Activated gamma-delta T cell treated with Interleukin-2 at 50 U/mL for 16 hours (primary cell): ENCODE measurements at places on chromosomes 11 and 22.

DNA sequence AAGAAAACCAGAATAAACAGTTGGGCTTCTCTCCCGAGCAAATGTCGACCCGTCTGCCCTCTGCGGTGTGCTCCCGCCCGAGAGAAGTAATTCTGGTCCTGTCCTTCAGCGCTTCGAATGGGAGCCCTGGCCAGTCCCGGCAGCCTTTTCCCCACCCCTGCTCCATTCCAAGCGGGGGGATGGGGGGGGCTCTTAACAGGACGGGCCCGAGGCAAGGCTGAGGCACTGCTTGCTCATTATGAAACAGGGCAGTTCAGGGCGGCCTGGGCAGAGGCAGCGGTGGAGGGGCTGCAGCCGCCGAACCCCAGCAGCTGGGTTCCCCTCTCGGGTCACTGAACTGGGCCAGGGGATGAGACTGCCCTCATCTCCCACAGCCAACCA, 9.1 kb downstream of the BACE1-AS start:
- DNase-seq: no peak

DNA sequence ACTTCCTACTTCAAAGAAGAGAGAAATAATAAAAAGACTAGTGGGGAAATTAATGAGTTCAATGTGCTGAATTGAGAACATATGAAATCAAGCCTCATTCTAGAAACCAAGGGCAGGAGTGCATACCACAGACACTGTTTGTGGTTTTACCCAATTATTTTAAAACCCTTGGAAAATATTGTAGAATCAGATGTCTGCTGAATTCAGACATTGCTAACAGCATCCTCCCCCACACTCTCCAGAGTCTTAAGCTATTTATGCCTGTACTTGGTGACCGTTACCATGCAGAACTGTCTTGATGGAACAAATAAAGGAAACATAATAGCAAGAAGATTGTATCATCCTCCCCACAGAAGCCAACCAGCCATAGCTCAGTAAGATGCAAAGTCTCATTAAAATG, 850.1 kb downstream of the NTM start:
- no peak for DNase-seq

- DNase-seq: no peak
Measured at GRCh38 chr22:48918585-48919186, 909.0 kb downstream of the BRD1 start.

DNA sequence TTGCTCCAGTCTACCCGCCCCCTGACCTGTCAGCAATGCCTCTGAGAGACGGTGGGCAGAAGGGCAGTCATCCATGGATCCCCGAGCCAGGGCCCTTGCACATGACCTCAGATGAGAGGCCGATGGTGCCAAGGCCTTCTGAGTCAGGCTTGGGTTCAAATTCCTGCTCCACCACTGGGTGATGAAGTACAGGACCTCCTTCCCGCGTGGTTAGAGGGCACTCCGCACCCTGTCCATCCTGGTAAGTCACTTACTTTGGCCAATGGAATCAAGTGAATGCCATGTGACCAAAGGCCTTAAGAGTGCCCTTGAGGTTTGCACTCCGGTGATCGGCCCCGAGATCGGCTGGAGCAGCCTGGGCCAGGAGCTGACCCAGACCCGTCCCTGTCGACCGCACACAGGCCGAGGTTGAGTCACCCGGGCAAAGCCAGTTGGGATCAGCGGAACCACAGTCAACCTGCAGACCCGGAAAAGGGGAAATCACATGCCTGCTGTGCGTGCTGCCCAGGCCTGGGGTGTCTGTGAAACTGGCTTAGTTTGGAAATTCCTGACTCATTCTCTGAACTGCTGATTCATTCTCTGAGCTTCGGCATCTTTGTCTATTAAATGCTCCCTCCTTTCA, 48.9 kb downstream of the RTL6 start:
- DNase-seq: no peak

DNA sequence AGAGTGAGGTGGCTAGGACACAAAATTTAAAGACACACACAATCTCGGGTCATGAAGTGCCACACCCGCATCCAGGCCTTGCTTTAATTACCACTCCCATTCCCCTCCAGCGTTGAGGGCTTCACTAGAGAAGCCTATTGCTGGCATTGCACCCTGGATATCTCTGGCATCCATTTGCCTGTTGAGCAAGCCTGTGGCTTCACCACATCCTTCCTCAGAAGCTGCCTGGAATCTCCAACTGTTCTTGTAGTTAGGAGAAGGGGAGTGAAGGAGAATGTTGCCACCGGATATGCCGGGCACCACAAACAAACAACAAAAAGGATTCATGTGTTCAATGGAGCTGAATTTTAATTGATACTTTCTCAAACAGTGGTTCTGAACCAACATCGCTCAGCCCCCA, 34.4 kb upstream of the RCN1 start:
- no peak for DNase-seq

DNA sequence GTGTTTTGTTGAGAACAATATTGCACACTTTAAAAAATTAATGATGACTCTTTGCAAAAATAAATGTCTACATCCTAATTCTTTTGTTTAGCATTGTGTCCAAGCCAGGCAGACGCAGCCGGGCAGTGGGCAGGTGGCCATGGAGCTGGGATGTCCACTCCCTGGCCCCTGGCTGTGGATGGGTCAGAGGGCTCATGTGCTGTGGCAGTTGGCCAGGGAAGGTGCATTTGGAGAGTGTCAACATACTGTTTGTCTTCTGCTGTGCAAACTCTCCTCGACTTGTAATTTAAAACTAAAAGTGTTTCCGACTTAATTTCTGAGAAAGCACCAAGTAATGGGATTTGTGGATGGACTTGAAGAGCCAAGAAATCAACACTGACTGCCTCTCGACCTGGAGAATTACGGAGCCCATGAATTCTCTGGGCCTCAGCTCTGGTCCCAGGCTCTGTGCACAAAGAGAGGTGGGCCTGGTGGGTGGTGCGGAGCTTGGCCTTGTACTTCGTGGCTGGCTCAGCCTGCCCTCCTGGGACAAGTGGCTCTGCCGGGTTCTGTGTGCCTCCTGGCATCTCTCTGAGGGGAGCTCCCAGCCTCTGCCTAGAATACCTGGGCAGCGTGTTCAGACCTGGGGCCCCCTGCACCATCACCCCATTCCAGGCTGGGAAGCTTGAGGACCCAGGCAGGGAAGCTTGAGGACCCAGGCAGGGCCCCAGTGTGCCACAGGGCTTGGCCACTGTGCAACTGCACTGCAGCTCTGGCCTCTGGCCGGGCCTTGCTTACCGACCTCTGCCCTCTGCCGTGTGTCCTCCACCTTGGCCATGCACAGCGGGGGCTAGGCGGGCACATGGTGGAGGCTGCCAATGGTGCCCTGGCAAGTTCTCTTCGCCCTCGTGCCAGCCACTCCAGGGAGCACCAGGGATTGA, 46.4 kb downstream of the RTN4R start:
- DNase-seq: no peak

- no peak for DNase-seq
Measured at GRCh38 chr11:9626496-9627394, 37.1 kb upstream of the SWAP70 start.

GRCh38 chr11:1113405-1114201, 38.9 kb downstream of the MUC2 start:
- no peak for DNase-seq

DNA sequence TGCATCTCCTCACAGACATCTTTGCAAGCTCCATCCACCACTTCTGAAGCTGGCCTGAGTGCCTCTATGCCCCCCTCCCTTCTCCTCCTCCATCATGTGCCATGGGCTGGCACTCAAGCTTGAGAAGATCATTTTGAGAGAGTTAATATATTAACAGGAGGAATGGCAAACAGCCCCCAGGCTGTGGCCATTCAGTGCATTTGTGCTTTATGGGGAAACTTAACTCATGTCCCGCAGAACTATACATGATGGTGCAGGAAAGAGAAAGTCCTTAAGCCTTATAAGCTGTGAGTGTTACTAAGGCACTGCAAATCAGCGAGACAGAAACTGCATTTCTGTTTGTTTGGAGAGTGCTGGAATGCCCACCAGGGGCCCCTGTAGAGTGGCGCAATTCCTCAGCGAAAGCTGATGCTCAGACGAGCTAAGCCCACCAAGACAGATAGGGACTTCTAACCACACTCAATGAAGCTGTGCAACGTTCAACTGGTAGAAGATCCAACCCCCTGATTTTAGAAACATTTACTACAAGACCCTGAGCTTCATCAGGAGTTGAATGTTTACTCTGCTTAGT, 26.8 kb upstream of the PHLDA2 start:
- DNase-seq: no peak

GRCh38 chr22:19113429-19113828, 8.8 kb downstream of the DGCR2 start:
- DNase-seq: no peak

GRCh38 chr11:123080015-123080414, 18.1 kb upstream of the HSPA8 start:
- no peak for DNase-seq

DNA sequence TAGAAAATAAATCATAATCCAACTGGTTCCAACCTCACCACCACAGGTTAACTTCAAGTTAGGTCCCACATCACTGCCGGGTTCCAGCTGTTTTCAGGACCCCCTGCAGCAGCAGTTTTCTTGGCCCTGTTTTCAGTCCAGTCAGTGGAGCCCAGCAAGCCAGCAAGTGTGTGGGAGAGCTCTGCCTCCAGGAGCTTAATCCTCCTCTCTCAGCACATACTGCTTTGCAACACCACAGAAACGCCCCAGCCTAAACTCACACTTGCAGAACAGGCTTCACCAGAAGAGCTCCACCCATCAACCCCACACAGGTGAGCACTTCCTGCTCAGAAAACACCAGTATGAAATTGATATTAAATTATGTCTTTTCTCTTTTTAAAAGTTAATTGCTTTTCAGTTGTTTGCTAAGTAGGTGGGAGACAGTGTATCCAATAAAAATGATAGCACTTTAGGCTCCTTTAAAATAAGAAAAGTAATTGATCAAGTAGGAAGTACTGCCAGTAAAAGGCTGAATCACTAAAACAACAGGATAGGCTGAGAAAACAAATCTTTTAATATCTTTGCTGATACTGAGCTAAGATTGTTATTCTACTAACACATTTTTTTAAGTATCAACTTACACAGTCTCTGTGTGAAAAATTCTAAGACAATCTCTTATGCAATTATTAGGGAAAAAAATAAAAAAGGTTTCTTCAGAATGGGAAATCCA, 81.5 kb upstream of the TP53AIP1 start:
- no peak for DNase-seq

- no peak for DNase-seq
Measured at GRCh38 chr22:23085351-23085671, 15.0 kb downstream of the GNAZ start.

DNA sequence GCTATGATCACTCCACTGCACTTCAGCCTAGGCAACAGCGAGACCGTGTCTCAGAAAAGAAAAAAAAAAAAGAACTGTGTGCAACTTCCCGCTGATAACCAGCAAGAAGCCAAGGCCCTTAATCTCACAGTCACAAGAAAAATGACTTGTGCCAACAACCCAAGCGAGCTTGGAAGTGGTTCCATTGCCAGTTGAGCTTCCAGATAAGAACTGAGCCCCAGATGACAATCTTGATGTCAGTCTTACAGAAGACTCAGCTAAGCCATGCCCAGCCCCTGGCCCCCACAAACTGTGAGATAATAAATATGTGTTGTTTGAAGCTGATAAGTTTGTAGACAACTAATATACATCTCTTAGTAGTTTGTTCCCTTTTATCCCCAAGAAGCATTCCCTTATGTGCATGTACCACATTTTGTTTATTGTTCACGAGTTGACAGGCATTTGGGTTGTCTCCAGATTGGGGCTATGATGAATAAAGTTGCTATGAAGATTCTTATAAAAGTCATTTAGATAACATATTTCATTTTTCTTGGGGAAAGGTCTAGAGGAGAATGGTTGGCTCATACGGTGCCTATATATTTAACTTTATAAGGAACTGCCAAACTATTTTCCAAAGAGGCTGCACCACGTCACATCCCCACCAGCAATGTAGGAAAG, 85.9 kb downstream of the TIMP3 start:
- no peak for DNase-seq
